ENCODE measurements at places on chromosomes 7 and 10.
A peak's percentile ranks its signal among the peaks of the same experiment; 100 is the strongest.

DNA sequence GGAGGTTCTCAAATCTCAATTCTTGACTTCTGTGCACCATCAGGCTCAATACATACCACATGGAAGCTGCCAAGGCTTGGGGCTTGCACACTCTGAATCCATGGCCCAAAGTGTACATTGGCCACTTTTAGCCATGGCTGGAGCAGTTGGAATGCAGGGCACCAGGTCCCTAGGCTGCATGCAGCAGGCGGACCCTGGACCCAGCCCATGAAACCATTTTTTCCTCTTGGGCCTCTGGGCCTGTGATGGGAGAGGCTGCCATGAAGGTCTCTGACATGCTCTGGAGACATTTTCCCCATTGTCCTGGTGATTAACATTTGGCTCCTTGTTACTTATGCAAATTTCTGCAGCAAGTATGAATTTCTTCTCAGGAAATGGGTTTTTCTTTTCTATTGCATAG lies 19.0 kb upstream of the ARMC3 start:
- DNase-seq, result no peak

DNA sequence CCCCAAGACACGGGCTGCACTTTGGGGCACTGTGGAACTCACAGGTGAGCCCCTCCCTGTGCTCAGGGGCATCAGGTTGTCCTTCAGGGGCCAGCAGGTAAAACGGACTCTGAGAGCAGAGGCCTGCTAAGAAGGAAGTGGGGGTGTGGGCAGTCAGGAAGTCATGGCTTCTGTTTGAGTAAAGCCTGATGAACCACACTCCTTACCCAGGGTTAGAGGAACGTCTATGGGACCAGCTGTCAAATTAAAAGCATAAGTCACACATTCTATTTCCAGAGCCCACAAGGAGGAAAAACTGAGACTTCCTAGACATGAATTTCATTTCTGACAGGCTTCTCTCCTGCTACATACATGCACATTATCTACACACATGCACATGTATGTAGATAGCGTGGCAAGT lies 616.4 kb downstream of the SDK1 start:
- DNase-seq, result no peak

DNA sequence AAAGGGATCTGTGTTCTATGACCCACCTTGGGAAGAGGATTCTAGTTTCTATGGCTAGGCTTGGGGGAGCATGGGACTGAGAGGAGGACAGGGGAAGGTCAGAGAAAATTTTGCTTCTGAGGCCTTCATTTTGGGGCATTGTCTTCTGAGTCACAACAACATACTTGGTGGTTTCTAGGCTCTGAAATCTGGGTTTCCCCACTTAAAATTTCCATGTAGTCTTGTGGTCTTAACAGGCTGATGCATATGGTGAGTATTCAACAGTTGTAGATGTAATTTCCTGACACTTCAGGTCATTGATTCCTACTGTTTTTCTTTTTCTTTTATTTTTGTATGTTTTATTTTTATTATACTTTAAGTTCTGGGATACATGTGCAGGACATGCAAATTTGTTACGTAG lies 88.5 kb downstream of the ANKRD7 start:
- DNase-seq, result no peak

DNA sequence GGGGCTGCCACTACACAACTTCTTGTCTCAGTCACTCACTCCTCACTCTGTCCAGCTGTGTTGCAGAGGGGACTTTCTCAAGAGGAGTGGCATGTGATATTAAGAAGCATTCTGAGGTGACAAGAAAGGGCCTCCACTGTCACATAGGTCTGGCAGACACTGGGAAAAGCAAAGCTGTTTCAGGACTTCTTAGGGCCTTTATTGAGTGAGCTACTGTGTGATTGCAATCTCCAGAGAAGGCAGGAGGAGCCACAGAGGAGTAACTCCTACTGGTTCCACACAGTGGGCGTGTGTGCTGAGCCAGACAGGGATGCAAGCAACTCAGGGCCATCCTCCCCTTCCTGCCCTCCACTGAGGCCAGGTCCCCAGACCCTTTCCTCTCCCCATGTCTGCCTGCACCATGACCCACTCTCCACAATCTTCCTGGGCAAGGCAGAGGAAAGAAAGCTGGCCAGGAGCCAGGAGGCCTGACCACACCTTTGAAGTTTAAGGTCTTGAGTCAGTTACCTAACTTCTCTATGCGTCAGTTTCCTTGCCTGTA lies 262.0 kb upstream of the ZMIZ1 start:
- no peak for DNase-seq

- no peak for DNase-seq
These were observed 2.8 kb downstream of the GFRA1 start for GRCh38 chr10:116270126-116270770.

GRCh38 chr10:81109200-81109752 lies 571.6 kb downstream of the SH2D4B start:
- no peak for DNase-seq

GRCh38 chr7:561631-562373 lies 42.2 kb upstream of the PDGFA start:
- no peak for DNase-seq

GRCh38 chr7:135795846-135796570 lies 47.4 kb upstream of the FAM180A start:
- no peak for DNase-seq

GRCh38 chr10:120475844-120476791 lies 19.1 kb downstream of the PLPP4 start:
- DNase-seq, result no peak

DNA sequence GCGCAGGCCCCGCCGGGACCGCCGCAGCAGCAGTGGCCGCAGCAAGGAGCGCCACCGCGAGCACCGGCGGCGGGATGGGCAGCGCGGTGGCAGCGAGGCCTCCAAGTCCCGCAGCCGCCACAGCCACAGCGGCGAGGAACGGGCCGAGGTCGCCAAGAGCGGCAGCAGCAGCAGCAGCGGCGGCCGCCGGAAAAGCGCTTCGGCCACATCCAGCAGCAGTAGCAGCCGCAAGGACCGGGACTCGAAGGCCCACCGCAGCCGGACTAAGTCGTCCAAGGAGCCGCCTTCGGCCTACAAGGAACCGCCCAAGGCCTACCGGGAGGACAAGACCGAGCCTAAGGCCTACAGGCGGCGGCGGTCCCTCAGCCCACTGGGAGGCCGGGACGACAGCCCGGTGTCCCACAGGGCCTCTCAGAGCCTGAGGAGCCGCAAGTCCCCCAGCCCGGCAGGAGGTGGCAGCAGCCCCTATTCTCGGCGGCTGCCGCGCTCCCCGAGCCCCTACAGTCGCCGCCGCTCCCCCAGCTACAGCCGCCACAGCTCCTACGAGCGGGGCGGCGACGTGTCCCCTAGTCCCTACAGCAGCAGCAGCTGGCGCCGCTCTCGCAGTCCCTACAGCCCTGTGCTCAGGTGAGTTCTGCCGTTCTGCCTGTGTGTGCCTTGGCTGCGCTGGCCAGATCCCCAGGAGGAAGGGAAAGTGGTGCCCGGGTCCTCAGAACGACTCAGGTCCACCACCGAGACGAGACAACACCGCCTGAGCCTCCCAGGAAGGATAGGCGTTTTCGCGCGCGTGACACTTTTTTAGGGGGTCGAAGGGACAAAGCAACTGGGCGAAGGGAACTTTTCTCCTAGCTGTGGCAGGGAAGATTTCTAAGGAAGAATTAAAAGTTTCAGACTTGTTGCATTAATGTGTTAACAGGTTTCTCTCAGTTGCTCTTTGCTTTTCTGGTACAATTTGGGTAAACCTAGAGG lies 1.5 kb downstream of the CDK13 start:
- peak; percentile 79 for DNase-seq

- no peak for DNase-seq
These were observed 54.6 kb downstream of the STK32C start for GRCh38 chr10:132253092-132253687.

GRCh38 chr10:116612107-116612769 lies 8.5 kb upstream of the PNLIPRP2 start:
- no peak for DNase-seq

- DNase-seq, result no peak
These were observed 211.4 kb downstream of the THSD7A start for GRCh38 chr7:11620406-11621253.

GRCh38 chr7:45151967-45152366 lies 5.6 kb upstream of the RAMP3 start:
- DNase-seq, result no peak

DNA sequence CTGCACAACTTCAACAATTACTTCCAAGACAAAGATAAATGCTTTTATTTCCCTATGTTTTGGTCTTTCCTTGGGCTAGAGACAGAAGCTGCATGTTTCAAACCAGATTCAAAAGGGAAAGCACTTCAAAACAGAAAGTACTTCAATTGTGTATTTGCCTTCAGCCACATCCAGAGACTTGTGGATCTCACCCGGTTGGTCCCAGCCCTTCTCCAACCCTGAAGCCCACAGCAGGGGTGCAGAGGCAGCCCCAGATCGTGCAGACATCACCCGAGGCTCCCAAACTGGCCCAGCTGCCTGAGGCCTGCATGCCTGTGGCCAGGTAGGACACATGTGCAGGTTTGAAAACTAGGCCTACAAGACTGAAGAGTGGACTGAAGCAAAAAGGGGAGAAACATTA lies 80.8 kb downstream of the ALOX5 start:
- no peak for DNase-seq

- DNase-seq, result no peak
These were observed 44.7 kb downstream of the ST7 start for GRCh38 chr7:116997972-116998371.

GRCh38 chr7:131443496-131443895 lies 112.9 kb downstream of the PODXL start:
- no peak for DNase-seq

DNA sequence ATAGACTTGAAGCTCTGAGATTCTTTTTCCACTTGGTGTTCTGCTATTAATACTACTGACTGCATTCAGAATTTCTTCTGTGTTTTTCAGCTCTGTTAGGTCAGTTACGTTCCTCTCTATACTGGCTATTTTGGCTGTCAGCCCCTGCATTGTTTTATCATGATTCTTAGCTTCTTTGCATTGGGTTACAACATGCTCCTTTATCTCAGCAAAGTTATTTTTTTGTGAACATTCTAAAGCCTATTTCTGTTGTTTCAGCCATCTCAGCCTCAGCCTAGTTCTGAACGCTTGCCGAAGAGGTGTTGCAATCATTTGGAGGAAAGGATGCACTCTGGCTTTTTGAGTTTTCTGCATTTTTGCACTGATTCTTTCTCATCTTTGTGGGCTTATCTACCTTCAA lies 201.5 kb upstream of the GNAI1 start:
- DNase-seq, result no peak

- DNase-seq, result no peak
These were observed 101.9 kb upstream of the PRSS58 start for GRCh38 chr7:142359694-142360279.

- no peak for DNase-seq
These were observed 24.7 kb downstream of the DAGLB start for GRCh38 chr7:6422926-6423632.

DNA sequence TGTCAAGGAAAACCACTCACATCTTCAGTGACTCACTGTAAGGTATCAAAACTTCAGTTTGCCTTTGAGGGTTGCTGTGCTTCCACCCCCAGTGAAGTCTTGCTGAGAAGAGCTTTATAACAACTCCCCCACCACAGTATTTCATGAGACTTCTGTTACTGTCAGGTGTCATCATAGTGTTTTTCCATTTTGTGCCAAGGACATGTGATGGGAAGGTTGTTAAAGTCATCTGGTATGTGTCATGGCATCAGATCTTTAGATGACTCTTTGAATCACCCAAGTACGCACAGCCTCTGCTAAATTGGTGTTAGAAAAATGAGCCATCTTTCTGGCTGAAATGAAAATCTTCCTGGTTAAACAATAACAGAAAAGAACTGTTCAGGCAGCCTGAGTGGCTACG lies 115.0 kb upstream of the CCDC6 start:
- no peak for DNase-seq

DNA sequence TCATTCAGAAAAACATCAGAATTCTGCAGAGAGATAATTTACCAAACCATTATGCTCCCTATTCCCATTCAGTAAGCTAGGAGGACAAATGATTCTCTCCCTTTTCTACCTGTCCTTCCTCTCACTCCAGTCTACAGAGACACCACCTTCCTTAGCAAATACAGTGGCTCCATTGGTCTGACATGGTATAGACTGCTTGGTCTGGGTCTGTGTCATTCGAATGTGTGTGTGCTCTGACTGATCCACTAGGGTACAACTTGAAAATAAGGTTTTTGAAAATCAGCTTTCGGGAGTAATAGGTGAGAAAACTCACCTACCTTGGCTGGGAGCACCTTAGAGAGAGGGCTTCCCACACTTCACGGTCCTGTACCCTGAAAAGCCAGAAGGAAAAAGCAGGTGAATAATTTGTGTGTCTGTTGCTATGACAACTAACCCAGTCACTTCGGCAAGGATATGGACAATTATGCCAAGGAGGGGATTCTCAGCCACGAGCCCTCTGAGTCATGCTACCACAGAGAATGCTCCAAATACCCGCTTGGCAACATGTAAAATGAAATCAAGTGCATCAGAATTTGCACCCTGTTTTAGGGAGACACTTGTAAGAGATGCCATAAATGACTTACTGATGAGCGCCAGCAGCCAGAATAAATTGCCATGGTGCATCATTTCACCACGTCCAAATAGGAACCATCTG lies 114.5 kb upstream of the PRKCQ start:
- no peak for DNase-seq

DNA sequence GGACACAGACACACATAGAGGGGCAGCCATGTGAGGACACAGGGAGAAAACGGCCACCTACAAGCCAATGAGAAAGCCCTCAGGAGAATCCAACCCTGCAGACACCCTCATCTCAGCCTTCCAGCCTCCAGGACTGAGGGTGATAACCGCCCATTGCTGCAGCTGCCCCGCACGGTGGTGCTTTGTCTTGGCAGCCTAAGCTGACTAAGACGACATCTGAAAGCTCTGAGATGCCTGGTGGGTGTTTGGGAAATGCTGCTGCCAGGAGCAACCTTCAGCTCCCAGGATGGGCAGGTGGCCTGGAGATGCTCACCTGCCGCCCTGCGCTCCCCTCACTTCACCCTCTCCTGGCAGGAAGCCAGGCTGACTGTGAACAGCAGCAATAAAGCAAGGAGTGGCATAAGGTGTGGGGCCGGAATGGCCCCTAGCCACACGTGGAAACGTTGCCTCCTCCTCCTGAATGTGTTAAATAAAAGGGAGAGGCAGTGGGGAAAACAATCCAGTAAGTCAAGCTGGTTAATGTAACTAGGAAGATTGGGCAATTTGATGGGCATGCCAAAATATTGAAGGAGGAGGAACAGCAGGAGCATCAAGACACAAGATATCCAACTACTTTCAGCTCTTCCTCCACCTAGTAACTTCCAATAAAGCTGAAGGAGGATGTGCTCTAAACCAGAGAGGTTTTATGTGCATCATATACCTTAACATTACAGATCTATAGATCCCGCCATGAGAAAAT lies 121.5 kb downstream of the TNS3 start:
- no peak for DNase-seq

DNA sequence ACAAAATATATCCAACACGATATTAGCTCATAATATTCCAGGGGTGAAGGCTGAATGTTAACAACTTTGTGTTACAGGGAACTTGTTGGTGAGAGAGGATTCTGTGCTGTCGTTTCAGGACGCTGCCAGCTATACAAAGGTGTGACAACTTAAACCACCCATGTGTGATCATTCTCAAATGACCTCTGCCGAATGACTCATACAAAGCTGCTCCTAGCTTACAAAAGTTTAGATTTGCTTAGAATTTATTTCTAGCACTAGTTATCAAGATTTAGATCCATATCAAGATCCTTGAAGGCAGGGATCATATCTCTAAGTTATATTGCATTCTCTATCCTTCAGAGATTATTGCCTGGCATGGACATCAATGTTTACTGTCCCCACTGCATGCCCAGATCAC lies 65.3 kb downstream of the COBL start:
- DNase-seq, result no peak

Measured in CD8-positive, alpha-beta T cell (primary cell).